Activated CD4-positive, alpha-beta T cell treated with anti-CD3 and anti-CD28 coated beads, Interleukin-2, Interleukin-6, amounts not matched to agents 100 ng/mL and 50 ng/mL, durations not matched to agents 16 hours and 8 hours (primary cell): ENCODE measurements at places on chromosomes 5 and 9.

- DNase-seq = no peak
Observed at GRCh38 chr5:160837211-160837610, 14.8 kb downstream of the ATP10B start.

GRCh38 chr5:75512383-75513074, 838 bp downstream of the POLK start:
- no peak for DNase-seq

DNA sequence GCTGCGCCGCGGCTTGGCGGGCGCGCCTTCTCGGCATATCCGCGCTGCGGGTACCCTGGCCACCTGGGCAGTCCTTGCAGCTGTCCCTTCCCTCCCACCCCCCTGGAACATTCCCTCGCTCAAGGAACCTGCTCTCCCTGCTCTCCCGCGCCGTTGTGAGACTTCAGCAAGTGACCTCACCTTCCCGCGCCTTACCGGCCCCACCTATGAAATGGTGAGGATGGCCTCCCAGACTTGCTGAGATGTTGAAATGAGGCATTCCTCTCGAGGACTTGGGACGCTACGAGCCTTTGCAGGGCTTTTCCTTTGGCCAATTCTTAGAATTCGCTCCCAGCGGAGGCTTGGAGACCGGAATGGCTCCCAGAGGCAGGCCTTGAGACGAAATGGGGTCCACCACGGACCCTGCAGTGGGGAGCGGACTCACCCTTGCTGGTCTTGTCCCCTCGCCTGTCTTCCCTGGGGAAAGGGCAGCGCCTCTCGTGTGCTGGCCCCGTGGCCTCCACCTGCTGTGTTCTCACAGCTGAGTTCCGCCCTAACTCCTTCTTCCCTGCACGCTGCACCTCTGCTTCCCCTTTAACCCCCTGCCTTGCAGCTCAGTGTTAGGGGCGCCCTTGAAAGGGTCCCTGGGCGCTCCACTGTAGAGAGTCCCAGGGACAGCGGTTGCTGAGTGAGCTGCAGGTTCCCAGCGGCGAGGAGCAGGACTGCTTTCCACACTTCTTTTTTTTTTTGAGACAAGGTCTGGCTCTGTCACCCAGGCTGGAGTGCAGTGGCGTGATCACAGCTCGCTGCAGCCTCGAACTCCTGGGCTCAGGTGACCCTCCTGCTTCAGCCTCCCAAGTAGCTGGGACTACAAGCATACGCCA, 907 bp downstream of the HMCN2 start:
- DNase-seq = no peak

- DNase-seq = no peak
Observed at GRCh38 chr9:91483189-91483691, 59.6 kb upstream of the NFIL3 start.

- DNase-seq = no peak
Observed at GRCh38 chr5:15142458-15142857, 270.9 kb upstream of the ANKH start.
